ENCODE measurements at places on chromosomes 16 and 17. TPM values are rescaled to one million over a fixed set of nuclear protein-coding genes. Genes with fewer than 3 reads are reported as not detected.

GRCh38 chr17:8176998-8177731, 985 bp upstream of the TMEM107 start:
- no peak for DNase-seq

GRCh38 chr16:53812914-53813313, 109.0 kb downstream of the FTO start:
- DNase-seq, result no peak

GRCh38 chr17:14297161-14297851, 3.6 kb upstream of the HS3ST3B1 start:
- no peak for DNase-seq

GRCh38 chr16:1631931-1632637, 19.9 kb downstream of the CRAMP1 start:
- DNase-seq, result no peak

- DNase-seq, result no peak
These were observed 4.8 kb downstream of the SOX8 start for GRCh38 chr16:986411-986810.

The SGCA gene
- 0.32 TPM for total RNA-seq

DNA sequence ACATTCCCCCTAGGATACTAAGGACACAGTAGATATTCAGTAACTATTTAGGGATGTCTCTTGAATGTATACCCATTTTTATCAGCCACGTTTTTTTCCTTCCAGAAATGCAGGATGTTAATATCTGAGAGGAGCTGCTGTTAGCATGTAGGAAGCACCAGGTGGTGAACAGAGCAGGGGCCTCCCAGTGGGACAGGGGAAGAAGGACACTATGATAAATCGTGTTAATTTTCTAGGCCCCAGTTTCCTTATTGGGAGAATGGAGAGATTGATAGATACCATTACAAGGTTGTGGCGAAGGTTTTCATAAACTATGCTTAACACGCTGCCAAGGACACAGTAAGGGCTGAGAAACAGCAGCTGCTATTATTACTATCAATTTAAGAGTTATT, 45.4 kb downstream of the PRSS54 start:
- no peak for DNase-seq

DNA sequence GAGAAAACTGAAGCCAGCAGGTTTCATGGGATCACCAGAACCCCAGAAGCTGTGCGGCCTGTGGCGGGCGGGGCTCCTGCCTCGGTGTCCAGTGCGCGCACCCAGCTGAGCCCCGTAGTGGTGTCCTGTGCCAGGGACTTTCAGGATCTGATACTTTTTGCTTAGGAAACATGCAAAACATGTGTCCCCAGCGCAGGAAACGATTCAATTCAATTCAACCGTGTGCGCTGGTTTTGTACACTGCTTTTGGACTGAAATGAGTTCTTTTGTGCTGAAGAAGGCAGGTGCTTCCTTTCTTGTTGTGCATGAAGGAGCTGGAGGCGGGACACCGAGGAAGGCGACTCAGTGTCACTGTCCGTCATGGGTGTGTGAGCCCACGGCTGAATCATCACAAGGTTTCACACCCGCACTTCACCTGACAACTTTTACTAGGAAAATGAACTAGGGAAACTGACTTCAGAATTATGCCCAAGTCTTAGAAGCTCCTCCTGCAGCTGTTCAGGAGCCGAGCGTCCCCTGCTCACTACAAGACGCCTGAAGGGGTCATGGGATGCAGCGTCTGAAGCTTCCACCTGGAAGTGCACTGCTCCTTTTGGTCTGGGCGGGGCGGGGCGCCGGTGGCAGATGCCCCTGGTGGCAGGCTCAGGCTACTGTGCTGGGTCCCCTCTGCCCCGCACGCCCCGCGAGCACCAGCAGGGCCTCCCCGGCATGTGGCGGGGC, 31.4 kb upstream of the ZNF750 start:
- no peak for DNase-seq

GRCh38 chr17:7107012-7107754, 7.4 kb downstream of the ASGR2 start:
- no peak for DNase-seq

DNA sequence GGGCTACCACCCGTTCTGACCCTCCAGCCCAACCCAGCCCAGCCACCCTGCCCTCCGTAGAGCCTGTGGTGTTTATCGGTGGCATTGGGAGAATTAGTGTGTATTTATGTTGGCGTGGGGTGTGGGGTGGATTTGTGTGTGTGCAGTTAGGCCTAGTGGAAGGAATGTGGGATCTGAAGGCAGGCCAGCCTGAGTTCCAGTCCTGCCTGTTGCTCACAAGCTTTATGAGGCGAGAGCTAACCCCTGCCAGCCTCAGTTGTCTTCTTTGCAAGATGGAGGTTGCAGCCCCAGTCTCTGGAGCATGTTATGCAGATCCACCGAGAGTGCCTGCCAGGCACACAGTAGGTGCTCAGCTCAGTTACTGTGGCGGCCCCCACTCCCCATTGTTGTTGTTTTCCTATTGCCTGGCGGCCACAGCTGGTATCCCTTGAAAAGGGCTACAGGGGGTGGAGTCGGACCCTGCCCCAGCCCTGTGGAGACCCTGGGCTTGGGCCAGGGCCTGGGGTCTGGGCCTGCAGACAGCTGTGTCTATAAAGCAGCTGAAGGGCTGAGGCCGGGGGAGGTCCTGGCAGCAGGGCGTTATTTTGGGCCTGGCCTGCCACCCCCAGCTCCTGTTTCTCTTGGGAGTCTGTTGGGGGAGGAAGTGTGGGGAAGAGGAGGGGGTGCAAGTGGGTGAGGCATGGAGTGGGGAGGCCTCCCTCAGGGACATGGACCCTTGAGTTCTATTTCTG, 5.1 kb downstream of the ERBB2 start:
- DNase-seq, result no peak

GRCh38 chr16:9780831-9781230, 401.4 kb downstream of the GRIN2A start:
- DNase-seq, result no peak

DNA sequence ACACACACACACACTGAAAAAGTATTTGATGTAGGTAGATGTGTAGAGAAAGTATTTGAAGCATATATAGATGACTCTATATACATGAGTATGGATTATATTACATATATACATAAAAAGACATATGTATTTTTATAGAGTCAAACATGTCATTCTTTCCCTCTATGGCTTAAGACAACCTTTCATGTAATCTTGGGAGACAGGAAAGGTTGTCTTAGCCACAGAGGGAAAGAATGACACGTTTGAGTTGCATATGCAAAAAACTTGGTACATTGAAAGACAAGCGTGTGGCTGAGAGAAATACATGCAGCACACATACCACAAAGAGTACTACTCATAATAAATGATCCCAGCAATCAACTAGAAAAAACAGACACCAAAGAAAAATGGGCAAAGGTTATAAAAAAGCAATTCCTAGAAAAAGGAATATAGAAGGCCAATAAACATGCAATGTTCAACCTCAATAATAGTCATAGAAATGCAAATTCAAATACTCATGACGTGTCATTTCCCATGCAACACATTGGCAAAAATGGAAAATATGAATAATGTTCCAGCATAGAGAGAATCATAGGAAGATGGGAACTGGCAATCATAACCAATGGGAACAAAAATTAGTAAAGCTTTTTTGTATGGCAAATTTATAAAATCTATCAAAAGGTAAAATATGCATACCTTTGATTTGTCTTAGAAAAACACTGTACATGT, 69.0 kb downstream of the SPECC1 start:
- DNase-seq, result no peak

GRCh38 chr17:35948092-35948491, 4.6 kb upstream of the LYZL6 start:
- DNase-seq, result no peak

DNA sequence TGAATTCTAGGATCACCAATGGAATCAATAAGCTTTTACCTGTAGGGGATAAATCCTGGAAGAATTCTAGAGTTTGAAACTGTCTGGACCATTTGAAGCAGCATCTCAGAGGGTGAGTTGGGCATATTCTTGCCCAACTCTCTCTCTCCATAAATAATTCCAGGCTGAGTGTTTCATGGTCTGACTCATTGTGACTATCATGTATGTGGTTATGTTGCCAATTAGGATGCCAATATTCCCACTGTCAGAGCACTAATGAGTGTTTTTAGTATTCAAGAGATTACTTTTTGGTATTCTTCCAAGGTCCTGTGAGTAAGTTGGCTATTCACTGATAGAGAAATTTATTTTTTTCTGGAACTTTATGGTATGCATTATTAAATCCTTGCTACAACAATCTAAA, 456.9 kb downstream of the TOX3 start:
- no peak for DNase-seq

DNA sequence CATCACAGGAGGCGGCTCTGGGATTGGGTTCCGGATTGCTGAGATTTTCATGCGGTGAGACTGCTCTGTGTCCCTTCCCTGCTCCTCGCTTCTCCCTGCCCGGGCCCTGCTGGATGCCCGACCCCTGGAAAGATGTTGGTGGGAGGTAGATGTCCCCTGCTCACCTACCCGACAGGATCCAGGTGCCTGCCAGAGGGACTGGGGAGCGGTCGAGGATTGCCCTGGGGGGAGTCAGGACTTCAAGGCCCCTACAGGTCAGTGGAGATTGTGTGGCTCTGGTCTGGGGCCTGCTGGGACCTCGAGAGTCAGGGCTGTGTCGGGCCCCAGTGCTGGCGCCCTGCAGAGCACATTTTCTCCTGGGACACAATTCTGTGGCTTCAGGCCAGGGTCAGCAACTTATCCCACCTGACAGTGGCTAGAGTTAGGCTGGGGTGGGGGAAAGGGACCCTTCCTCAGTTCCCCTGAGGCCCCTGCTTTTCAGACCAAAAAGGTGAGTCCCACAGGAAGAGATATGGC, 3.3 kb downstream of the DECR2 start:
- DNase-seq, result no peak

DNA sequence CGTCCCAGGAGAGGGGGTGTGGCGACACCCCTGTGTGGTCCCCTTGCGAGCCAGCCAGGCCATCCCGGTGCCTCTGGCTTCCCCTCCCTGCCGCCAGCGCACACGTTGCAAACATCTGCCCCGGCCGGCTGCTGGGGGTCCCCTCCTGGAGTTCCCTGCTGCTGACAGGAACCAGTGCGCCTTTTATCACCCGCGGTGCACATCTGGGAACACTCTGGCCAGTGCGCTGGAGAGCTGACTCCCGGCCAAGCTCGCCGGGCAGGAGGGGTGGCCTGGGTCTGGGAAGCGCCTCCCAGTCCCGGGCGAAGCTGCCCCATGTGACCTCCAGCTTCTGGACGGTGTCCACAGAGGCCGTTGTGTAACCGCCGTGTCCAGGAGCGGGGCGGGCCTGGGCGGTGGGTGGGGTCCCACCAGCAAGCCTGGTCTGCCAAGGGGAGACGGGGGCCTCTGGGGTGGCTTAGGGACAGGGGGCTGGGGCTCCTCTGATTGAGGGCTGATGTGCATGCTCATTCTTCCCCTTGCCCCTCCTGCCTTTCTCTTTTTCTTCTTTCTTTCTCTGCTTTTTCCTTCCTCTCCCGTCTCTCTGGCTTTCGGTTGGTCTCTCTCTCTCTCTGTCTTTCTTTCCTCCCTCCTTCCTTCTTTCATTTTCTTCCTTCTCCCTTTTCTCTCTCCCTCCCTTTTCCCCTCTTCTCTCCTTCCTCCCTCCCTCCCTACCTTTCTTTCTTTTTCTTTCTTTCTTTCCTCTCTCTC, 25.2 kb upstream of the CIBAR2 start:
- peak; percentile 97 for DNase-seq

The MMP25 gene
- 21.6 TPM for total RNA-seq

DNA sequence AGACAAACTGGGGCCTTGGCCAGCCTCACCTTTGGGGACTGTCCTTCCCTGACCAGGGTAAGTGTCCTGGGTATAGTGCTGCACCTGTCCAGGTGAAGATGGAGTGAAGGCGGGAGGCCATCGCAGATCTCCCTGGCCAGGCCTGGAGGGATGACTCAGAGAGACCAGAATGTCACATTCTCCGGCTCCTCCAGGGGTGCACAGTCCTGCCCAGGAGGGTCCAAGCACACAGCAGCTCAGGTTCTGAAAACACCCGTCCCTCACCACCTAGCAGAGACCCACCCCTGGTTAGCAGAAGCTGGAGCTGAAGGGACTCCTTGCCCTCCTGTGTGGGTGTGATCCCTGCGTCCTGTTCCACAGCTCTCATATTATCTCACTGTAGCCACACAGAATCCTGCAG, 21.9 kb downstream of the FA2H start:
- no peak for DNase-seq

The MTHFSD gene
- 10.2 TPM for total RNA-seq

- DNase-seq, result no peak
These were observed 77.6 kb downstream of the CHD9 start for GRCh38 chr16:53132406-53132805.

- no peak for DNase-seq
These were observed 23.8 kb upstream of the NFATC3 start for GRCh38 chr16:68061396-68061795.

DNA sequence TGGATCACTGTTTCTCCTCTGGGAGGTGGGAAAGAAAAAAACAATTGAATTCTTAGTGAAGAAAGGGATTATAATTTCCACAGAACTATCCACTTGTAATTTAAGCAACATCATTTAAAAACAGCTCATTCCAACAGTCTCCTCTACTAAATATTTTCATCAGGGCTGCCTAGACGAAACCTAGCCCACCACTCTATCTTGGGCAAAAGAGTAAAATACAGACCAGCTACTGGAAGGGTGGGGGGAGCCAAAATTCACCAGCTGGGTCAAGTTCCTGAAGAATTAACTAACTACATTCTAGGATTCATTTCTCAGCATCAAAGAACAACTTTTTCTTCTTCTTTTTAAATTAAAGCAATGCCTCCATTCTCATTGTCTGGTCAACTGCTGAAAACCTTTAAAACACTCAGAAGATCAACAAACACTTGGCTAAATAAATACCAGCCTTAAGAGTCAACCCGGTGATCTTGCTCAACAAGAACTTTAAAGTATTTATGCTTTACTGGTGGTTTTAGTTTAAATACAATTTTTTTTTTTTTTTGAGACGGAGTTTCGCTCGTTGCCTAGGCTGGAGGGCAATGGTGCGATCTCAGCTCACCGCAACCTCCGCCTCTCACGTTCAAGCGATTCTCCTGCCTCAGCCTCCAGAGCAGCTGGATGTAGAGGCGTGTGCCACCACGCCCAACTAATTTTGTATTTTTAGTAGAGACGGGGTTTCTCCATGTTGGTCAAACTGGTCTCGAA, 25.2 kb downstream of the KANSL1 start:
- DNase-seq, result no peak

DNA sequence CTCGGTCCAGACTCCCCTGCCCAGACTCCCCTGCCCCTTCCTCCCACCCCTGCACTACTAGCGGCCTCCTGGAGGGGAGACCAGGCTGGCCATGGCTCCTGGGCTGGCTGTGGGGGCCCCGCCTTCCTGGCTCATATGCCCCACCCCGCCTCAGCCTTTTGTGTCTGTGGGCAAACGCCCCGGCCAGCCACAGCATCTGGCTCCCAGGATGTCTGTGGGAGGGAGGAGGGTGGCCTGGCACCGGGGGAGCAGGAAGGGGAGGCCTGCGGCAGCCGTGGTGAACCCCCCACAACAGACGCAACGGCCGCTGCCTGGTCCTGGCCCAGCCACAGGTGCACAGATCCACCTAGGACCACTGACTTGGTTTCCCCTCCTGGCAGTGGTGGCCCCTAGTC, 32.9 kb downstream of the BAHCC1 start:
- no peak for DNase-seq

The TEX19 gene
- total RNA-seq, result not detected

DNA sequence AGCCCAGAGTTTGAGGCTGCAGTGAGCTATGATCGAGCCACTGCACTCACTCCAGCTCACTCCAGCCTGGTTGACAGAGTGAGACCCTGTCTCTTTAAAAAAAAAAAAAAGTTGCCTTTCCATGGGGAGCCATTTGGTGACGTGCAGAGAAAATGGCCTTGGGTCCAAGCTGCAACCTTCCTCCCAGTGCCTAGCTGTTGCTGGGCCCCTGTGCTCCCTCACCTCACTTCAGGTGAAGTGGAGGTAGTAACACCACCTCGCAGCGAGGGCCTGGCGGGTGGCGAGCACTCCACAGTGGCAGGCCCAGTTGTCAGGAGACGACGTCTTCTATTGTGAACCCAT, 17.4 kb downstream of the SYT17 start:
- no peak for DNase-seq

Data from mesenteric fat pad (tissue), 1 donor.